ENCODE measurements at places on chromosomes 2 and 18.

GRCh38 chr2:60818272-60818671 lies 62.2 kb downstream of the PAPOLG start:
- no peak for DNase-seq

DNA sequence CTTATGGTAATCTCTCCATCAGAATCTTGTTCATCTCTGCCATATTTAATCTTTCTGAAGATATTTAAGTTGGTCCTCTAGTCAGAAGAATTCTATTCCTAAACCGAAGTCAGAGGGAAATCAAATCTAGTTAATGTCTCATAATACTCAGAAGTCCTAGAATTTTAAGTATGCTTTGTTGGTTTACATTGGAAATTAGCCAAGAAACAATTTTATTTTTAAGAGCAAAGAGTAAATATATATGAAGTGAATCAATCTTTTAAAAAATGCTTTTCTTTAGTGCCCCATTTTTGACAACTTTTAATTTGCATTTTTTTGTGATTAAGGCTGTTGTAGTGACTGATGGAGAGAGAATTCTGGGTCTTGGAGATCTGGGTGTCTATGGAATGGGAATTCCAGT lies 38.1 kb downstream of the ME2 start:
- DNase-seq: no peak

- no peak for DNase-seq
Measured at GRCh38 chr18:74290794-74291471, 830 bp downstream of the CYB5A start.

GRCh38 chr2:217939629-217940245 lies 63.1 kb downstream of the TNS1 start:
- no peak for DNase-seq

GRCh38 chr2:99404039-99404796 lies 67.0 kb downstream of the EIF5B start:
- no peak for DNase-seq
